GM12878 (cell line): ENCODE measurements at places on chromosomes 3 and 15. TPM values are rescaled to one million over a fixed set of nuclear protein-coding genes. Genes with fewer than 3 reads are reported as not detected.

- DNase-seq = no peak
These were observed 613.6 kb downstream of the CADM2 start for GRCh38 chr3:85572426-85572825.

DNA sequence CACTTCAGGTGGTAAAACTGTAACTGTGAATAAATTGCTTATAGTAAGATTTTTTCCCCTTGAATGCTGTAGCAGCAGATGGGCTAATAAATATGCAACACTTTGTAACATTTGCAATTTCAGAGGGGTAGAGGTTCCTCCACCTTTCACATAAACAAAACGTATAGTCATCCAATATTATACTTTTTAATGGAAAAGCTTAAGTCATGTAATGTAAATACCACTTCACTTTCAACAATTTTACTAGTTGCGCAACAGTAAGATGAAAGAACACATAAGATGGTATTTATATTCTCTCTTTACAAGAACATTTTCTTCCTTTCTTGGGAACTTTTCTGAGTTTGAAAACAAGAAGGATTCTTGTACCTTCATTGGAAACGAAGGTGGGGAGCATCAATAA is 56.6 kb upstream of the FAM3D start:
- no peak for DNase-seq

GRCh38 chr3:39814007-39814406 is 4.6 kb downstream of the MYRIP start:
- DNase-seq = no peak

DNA sequence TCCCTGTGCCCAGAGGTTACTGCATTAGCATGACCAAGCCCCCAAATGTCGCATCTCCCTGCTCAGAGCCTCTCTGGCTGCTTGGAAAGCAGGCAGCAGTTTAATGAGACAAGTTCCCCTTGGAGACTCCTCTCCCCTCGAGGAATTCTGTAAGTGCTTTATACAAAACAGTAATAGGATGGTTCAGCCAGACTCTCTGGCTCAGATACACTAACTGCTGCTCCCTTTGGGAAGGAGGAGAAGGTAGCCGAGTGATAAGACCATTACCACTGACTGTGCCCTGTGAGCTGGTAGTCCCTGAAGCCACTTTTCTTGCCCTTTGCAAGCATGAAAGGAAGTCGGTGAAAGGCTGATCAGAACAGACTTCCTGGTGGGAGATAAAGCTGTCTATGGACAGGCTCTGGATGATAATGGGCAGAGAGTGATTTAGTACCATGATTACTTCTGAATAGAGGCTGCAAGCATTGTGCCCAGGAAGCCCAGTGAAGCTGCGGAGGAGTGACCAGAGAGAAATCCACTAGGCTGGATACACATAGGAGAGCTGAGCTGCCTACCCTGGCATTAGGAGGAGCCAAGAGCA is 100.8 kb downstream of the SEMA6D start:
- DNase-seq = no peak

- DNase-seq = no peak
These were observed 323.0 kb upstream of the UMPS start for GRCh38 chr3:124407260-124407659.

DNA sequence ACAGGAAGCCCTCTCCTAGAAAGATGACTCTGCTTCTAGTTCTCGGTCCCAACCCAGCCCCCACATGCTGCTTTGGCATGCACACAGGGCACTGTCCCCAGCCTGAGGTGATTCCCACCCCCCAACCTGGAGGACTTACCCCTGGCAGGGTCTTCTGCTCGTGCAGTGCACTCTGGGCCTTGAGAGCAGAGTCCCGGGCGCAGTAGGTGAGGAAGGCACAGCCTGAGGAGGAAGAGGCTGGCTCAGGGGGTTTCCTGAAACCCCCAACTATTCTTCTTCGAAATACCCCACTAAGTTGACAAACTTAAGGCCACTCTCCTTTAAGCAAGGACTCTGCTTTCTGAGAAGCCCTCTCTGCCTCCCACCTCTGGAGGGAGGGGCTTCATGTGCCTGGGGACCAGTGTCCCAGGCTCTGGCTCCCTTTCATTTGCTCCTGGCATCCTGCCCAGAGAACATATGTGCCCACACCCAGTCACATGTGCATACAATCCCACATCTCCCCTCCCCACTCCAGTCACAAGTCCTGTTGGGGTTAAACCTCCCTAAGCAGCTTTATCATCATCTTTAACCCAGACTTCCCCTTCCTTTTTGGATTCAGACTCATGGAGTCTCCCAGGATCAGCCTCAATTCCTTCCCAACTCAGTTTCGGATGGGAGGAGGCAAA is 4.1 kb downstream of the CELF6 start:
- no peak for DNase-seq

GRCh38 chr3:78726545-78726944 is 1041.3 kb downstream of the ROBO1 start:
- DNase-seq = no peak

DNA sequence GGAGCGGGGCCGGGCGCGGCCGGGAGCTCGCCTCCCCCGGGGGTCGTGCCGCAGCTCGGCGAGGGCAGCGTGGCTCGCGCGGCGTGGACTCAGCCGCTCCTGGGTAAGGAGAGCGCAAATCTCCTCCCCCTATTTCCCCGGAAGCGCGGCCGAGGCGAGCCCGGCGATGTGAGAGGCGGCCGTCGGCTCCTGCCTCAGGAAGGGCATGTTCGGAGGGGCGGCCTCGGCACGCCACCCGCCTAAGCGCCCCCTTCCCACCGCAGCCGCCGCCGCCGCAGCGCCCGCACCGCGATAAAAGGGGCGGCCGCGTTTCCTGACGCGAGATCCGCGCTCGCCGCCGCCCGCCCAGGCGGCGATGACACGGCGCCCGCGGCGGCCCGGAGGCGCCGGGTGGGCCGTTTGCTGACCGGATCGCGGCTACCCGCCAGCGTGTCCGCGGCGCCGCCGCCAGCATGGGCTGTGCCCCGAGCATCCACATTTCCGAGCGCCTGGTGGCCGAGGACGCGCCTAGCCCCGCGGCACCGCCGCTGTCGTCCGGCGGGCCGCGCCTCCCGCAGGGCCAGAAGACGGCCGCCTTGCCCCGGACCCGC is at the start of gene PDE8A:
PDE8A (plus strand) TSS at position 146 of the 590 bp plus-strand sequence; CDS start at position 453, 307 bp downstream.
- no peak for DNase-seq

DNA sequence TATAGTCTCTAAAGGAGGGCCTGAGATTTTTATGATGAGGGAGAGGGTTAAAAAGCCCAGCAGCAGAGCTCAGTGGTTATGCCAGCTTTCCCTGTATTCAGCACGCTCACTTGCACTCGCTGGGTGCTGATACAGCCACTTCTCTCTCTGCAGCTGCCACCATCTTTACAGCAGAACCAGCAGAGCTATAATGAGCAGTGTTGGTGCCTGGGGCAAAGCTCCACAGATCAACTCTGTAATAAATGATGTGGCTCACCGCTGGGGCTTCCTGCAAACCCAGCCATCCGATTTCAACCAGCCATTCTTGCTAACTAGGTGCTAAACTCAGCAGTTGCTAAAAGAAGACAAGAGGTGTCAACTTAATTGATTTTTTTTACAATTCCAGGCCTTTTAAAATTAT is 48.0 kb downstream of the ARNT2 start:
- no peak for DNase-seq

- DNase-seq = no peak
These were observed 73.2 kb downstream of the CD47 start for GRCh38 chr3:108017587-108017986.

DNA sequence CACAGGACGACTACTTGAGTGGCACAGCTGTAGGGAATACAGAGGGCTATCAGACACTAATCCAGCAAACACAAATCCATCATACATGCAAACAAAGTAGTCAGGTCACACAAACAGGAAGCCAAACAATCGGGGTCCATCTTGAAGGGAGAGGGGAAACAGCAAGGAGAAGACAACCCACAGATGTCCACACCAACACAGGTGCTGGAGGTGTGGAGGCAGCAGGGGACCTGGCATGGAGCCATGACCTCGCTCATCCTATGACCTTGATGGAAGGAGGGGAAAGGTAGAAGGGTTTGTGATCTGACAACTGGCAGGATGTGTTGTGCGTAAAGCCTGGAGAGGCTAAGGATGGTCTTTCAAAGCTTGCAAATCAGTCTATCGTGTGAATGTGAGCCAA is 39.9 kb upstream of the SKOR1 start:
- DNase-seq = no peak

GRCh38 chr15:55649058-55649423 is 60.9 kb upstream of the PYGO1 start:
- DNase-seq = no peak

GRCh38 chr3:113602836-113603235 is 70.5 kb downstream of the SIDT1 start:
- no peak for DNase-seq

GRCh38 chr3:50358911-50359759 is at the start of gene TMEM115:
TMEM115 (minus strand) TSS chr3:50359521; CDS start chr3:50359063, 458 bp downstream.
- DNase-seq = peak; percentile 93

- peak; percentile 86 for DNase-seq
These were observed 23.8 kb upstream of the TRAK1 start for GRCh38 chr3:42067326-42067725.

DNA sequence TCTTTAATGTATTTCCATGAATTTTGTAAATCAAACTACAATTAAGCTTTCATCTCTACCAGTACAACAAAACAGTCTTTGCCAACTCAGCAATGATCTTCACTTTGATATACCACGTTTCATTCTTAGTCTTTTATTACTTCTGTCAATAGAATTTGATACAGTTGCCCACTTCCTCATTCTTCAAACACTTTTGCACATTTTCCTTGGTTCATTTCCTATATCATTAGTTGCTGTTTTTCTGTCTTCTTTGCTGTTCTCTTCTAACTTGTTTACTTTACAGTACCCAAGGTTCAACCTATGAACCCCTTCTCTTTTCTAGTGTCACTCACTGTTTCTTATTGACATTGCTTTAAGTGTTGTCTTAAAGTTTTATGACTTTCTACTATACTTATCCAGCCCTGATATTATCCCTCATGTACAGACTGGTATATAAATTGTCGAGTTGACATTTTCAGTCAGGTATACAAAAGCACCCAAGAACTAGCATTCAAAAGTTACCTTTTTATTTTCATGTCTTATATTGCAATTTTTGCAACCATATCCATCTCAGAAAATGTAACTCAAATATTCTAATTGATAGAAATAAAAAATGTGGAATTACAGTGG is 903.1 kb downstream of the NSUN3 start:
- no peak for DNase-seq

DNA sequence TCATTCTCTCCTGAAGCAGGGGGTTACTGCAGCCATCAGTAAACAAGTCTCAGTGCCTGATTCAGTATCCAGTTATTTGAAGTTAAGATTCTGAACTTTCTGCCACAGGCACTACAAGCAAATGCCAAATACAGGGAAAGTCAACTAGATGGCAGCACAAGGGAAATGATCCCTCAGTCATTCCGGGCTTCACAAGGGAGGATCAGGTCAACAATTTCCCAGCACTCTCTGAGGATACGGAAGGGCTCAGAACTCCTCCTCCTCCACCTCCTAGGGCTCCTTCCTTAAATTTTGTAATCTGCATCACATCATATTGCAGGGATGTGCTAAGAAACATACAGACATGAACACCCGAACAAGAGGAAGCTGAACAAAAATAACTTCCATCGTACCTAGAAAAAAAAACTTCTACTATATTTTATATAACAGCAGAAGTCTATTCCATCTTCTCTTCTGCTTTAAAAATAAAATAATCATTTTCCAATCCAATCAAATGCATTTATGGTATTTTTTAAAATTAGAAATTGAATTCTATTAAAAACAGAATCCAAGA is 187.1 kb downstream of the FMN1 start:
- DNase-seq = no peak

GRCh38 chr15:96285305-96285704 is 45.2 kb upstream of the NR2F2 start:
- no peak for DNase-seq

ZBED2 gene
- 0.08 and 0.32 TPM in 2 replicates for total RNA-seq

LRRC3B gene
- total RNA-seq = not detected in 2 replicates

DUOX1 gene
- 0.08 and 0.26 TPM in 2 replicates for total RNA-seq
